Activated CD4-positive, alpha-beta T cell treated with anti-CD3 and anti-CD28 coated beads for 1 hour (primary cell): ENCODE measurements at places on chromosomes 5 and 9.

- no peak for DNase-seq
Measured at GRCh38 chr5:147675168-147675567, 107.4 kb downstream of the JAKMIP2 start.

DNA sequence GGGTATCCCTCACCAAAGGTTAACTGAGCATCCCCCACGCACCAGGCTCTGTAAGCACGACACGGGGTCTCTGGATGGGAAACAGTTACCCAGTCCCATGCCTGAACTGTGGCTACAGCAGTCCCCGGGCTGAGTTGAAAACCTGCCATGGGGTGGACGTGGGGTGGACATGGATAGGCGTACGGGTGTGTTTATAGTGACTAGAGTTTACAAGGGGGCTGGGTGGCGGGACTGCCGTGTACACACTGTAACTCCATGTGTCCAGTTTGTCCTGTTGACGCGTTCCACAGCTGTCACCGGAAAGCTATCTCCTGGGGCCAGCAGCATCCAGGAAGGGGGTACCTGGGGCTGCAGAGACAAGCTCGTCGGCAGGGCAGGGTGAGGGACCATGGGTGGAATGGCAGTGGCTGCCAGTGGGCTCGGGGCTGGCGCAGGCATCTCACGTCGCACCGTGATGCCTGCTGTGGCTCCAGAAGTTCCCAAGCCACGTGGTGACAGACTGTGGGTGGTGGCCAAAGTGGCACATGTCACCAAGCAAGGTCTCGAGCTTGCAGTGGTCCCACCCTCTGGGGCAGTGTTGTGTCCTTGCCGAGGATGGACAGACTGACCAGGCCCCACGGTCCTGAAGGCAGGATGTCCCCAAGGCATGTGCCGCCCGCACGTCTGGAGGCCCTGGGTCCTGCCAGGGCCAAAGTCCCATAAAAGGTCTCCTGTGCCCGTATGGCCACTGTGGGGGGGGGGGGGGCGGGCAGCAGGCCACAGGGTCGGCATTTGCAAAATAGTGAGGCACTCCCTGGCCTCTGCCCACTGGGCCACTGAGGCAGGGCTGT, 29.3 kb upstream of the RNF130 start:
- no peak for DNase-seq

DNA sequence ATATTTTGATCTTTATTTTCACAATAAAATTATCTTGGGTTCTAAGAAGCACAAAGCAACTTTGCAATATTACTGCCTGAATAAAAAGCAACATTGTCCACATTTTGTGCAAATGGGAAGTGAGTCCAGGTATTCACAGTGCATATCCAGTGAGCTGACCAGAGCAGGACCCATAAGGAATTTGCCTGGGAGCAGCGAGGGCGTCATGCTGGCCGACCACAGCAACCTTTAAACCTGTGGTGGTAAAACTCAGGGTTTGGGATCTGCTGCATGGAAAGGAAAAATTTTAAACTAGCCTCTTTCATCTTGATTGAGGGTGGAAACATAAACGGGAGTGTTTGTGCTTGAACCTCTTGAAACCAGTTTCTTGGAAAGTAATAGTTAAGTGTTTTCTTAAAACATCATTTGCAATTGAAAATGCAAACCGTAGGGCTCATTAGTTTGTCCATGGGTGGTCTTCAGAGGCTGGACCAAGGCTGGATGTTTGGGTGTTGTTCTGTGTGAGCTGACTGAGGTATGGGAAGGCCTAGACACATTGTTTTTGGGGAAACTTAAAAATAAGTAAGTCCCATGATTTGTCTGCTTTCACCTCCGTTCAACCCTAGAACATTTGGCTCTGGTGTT, 85.0 kb upstream of the ANKH start:
- DNase-seq, result no peak

DNA sequence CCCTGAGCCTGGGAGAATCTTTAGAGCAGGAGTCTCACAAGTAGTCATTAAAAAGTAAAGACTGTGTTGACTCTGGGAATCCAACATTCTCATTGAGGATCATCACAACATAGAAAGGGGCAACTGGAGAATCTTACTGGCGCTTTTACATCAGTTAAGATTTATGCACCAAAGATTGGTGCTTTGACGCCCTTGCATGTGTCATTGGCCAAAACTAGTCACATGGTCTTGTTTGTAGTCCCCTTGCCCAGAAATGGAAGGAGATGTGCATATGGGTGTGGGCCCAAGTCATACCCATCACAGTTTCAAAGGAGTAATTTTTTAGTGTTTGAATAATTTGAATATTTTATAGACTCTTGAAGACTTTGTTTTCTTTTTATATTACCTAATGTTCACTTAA, 228.2 kb downstream of the PRR16 start:
- no peak for DNase-seq

DNA sequence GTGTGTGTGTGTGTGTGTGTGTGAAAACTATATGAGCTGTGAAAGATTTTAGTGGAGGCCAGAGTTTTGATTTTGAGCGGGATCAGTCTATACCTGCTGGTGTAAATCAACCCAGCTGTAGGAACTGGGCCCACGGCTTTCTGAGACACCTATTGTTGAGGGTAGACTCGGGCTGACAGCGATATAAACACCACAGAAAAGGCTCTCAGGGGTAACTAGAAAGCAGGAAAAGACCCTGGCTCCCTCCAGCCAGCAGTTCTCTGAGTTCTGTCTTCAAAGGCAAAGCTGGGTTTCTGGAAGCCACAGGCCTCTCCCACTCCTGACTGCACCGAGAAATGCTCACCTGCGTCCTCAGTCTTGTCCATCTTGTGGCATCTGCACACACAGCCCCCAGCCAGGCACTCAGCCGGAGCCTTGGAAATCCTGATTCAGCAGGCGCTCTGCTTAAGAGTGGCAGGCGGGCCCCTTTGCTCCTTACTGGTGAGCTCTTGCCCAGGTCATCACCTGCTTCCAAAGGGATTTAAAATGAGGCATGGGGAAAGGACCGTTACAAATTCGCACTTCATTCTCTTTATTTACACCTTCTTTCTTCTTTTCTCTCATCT, 223.3 kb downstream of the NDUFS4 start:
- DNase-seq, result no peak

DNA sequence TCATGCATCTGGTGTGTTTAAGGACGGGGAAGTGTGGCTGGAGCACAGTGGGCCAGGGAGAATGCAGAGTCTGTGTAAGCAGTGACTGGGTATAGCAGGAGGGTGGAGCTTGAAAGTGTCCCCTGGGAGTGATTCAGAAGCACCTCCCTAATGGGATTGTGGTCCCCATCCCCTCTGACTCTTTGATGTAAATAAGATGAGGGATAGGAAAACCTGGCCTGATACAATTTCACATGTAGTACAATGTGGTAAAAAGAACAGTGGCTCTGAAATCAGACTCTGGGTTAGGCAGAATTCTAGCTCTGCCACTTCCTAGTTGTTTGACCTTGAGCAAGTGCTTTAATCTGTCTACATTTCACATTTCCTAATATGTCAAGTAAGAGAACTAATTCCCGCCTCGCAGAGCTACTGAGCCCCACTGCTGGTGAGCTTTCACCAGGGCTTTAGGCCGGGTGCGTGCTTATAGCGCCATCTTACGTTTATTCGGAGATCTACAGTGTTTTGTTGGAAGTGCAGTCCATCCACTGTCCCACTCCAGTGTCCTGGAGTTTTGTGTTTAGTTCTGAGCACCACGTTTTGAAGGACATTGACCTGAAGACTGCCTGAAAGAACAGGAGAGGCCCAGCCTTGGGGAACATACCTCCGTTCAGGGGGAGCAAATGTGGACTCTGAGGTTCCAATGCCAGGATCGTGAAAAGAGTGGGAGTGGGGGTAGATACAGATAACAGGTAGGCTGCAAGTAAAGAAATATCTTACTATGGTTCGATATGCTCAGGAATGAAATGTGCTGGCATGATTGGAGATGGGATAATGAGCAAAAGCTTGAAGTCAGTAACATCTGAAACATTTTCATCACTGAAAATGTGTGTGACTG, 51.2 kb upstream of the TESK1 start:
- no peak for DNase-seq

- no peak for DNase-seq
Measured at GRCh38 chr9:134728801-134729495, 87.3 kb downstream of the COL5A1 start.
